Nephron progenitor cell (in vitro differentiated cells): ENCODE measurements at places on chromosomes 5 and 9.
A peak's percentile ranks its signal among the peaks of the same experiment; 100 is the strongest.

GRCh38 chr5:109546461-109546860, 136.7 kb upstream of the PJA2 start:
- DNase-seq: no peak

DNA sequence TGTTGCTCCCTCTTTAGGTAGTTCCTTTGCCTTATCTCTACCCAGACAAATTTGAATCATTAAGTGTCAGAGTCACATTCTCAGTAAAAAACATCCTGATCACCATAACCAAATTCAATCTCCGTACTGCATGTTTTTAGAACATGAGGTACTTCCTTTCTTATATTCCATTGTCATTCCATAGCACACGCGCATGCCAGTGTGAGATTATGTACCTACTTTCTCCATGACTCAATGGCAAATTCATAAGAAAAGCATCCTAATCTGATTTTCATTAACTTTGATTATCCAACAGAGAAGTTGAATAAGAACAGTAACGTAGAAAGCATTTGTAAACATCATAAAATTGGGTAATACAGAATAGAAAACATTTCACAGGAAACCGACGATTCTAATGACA, 1118.6 kb upstream of the CDH9 start:
- DNase-seq: no peak

GRCh38 chr9:135136991-135137832, 49.7 kb downstream of the OLFM1 start:
- no peak for DNase-seq

DNA sequence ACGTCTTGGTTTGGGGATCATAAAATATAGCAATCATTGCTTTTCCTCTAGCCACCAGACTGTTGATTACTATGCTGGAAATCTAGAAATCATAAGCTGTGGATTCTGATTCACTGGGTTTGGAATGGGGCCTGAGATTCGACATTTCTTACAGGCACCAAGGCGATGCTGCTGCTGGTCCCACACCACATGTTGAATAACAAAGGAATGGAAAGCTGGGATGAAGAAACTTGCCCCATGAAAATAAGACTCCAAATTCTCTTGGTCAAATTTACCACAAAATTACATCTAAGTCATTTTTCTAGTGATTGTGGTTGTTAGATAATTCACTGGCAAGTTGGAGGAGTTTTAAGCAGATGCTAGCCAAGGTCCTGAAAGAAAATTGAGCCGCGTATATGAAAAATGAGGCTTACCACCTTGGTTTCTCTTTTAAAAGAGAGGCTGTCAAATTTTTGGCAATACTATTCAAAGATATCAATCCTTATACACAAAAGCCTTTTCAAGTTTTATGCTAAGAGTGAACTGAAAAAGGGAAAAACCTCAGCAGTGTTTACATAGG, 23.0 kb upstream of the MEIKIN start:
- no peak for DNase-seq

GRCh38 chr5:172429201-172429940, 25.0 kb downstream of the SH3PXD2B start:
- no peak for DNase-seq

GRCh38 chr5:1642621-1643061, 118.9 kb upstream of the LPCAT1 start:
- no peak for DNase-seq

DNA sequence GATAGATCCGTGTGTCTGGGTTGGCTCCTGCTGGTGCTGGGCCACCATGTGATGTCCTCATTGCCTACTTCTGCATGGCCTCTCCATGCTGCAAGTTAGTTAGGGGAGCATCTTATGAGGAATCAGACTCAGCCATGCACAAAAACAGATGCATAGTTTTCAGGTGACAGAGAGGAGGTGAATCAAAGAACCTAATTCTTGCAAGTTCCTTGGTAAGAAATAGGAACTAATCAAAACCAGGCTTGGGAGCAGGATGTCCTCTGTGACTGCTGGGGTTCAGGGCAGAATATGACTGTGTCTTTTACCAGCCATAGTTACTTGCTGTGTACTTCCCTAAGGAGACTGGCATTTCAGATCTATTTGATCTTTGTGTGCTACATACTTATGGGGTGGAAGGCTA, 61.6 kb downstream of the C9orf152 start:
- DNase-seq: no peak

GRCh38 chr9:137351781-137352501, 49.9 kb upstream of the NRARP start:
- no peak for DNase-seq

DNA sequence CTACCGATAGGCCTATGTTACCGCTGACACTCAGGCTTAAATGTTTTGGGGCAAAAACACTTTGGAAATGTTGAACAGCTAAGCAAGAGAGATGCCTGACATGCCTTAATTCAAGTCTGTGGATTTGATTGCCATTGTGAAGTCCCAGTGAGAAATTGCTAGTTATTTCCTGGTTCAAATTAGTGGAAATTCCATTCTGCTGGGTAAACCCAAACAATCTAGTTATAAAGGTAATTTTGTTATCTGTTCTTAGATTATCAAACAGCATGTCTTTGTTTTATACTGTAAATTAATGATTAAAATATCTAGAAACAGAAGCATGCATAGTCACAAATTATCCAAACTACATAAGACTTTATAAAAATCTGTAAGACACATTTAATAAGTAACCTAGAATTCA, 96.6 kb downstream of the PJA2 start:
- no peak for DNase-seq

DNA sequence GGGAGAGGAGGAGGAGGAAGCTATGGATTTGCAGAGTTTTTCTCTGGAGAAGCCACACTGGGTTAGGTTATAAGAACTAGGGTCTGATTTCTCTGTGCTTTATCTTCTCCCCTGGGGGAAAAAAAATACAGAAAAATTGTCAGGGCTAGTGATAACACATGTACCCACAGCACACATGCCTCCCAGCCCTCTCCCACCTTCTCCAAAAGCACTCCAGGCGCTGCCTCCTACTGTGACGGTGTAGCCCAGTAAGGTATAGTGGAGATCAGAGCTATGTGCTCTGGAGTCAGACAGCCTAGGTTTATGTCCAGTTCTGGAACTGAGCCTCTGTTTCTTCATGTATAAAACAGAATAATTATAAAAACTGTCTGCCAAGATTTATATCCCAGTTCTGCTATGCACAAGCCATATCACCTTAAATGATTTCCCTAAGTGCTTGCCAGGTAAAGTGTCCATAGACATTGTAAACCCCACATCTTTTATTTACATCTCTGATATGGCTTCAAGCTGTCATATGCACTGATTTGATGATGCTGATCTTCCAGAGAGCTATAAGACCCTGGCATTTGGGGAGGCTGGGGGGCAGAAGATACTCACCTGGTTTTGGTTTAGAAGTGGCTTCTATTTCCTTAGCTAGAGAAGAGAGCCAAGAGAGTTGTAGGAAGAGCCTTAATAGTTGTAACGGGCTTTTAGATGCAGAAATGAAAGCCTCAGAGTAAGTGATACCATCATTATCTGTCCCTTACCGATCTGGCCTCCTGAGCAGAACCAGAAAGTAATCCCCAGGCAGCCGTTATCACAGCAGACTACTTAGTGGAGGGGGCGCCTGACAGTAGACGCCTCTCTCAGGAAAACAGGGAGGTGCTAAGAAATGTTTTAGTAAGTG, 7.6 kb downstream of the SLC1A3 start:
- no peak for DNase-seq

DNA sequence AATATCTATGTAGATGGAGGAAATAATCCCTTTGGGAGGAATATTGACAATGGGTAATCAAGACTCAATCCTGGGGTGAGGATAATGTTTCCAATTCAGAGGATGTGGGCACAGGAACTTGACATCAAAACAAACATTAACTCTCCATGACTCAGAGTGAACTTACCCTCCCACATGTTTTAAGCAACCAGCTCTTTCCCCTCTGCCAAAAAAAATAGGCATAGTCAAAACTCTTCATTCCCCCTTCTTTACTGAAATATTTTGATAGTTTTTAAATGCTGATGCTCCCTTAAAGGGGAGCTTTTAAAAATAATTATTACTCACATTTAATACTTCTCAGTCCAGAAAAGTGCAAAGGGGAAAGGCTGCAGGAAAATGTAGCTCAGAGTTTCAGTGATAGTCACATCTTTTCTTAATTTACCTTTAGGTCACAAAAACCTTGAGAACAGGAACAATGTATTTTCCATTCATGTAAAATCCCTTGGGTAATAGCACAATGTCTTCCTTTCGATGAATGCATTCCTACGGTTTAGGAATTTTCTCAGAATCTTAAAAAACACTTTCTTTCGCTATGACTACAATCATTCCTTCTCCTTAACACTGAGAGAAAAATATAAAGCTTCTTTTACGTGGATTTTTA, 298.4 kb upstream of the GRAMD2B start:
- DNase-seq: no peak

DNA sequence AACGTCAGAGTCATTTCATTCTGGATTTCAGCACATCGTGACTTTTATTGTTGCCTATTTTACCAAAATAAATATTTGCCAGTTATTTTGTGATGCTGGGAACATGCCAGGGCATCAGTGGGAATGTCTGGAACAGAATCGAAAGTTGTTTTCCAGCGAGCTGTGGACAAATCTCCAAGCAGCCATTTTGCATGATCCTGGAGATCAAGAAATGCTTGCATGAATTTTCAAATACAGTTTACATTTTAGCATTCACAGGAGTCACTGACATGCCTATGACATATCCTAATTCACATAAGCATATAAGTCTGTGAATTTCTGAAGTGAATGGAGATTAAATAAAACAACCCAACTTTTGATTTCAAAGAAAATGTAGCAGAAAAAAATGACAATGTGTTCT, 119.4 kb downstream of the VCAN start:
- DNase-seq: no peak

DNA sequence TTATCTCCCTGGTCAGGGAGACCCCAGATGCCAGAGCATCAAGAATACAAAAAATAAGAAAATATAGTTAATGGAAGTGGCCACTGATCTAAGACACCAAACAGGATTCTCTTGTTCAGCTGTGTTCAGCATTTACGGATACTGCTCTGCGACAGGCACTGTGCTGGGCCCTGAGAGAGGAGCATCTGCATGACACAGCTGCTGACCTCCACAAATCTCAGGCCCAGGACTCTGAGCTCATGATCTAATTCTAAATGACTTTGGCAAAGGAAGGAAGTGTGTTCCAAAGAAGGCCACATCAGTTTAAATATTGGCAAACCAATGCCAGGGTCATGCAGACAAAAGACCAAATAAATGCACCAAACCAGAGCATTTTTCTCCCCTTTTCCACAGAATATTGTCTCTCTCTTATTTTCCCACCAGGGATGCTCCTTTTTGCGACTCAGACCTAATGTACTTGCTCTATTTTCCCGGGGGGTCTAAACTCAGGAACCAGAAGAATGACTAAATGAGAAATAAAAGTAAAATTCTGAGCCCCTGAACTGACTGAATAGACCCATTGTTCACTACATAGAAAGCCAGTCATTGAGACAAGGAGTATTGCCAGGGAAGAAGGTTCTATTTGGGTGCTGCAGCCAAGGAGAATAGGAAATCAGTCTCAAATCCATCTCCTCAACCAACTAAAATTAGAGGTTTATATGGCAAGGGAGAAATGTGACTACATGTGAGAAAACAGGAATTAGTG, 1.4 kb upstream of the AGGF1 start:
- DNase-seq: no peak

DNA sequence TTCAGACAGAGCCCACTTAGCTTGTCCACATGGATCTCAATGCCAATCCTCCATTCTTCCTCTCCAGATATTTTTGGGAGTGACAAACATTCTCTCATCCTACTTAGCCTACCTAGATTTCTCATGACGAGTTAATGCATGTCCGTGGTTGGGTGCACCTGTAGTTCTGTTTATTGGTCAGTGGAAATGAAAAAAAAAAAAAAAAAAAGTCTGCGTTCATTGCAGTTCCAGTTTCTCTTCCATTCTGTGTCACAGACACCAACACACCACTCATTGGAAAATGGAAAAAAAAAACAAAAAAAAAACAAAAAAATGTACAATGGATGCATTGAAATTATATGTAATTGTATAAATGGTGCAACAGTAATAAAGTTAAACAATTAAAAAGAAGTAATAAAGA, 59.0 kb downstream of the BASP1 start:
- DNase-seq: no peak

DNA sequence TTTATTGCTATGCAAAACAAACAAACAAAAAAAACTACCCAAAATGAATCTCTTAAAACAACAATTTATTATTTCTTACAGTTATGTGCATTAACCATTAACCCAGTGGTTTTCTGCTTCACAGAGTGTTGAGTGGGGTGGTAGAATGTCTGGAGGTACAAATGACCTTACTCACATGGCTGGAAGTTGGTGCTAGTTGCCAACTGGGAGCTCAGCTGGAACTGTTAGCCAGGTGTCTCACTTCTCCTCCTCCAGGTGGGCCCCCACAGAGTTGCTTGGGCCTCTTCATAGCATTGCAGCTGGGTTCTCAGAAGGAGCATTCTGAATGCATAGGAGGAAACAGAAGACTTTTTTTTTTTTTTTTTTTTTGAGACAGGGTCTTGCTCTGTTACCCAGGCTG, 10.5 kb upstream of the B4GALT1 start:
- DNase-seq: no peak

GRCh38 chr5:54306893-54307292, 3.5 kb downstream of the ARL15 start:
- DNase-seq: no peak

GRCh38 chr9:126666155-126666803, 52.6 kb downstream of the LMX1B start:
- no peak for DNase-seq

- no peak for DNase-seq
Measured at GRCh38 chr5:10626473-10627013, 62.7 kb downstream of the ANKRD33B start.

- DNase-seq: no peak
Measured at GRCh38 chr5:170438581-170438980, 49.4 kb upstream of the KCNMB1 start.

- no peak for DNase-seq
Measured at GRCh38 chr9:120387257-120388002, 192.5 kb downstream of the CDK5RAP2 start.

DNA sequence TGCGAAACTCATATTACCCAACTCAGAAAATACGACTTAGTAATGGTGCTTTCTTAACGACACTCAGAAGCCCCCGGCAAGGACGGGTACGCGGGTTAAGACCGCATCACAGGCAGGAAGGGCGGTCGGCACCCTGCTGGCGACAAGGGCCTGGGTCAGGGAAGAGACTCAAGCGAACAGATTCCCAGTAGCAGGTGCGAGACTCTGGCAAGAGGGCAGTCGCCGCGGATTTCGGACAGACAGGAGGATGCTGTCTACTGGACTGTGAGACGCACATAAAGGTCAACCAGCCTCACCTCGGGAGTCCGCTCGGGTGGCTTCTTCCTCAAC, 398 bp downstream of the RAPGEF6 start:
- DNase-seq: peak; percentile 68

- no peak for DNase-seq
Measured at GRCh38 chr5:14038341-14038959, 94.0 kb upstream of the DNAH5 start.

GRCh38 chr5:170418736-170419135, 29.6 kb upstream of the KCNMB1 start:
- DNase-seq: no peak

DNA sequence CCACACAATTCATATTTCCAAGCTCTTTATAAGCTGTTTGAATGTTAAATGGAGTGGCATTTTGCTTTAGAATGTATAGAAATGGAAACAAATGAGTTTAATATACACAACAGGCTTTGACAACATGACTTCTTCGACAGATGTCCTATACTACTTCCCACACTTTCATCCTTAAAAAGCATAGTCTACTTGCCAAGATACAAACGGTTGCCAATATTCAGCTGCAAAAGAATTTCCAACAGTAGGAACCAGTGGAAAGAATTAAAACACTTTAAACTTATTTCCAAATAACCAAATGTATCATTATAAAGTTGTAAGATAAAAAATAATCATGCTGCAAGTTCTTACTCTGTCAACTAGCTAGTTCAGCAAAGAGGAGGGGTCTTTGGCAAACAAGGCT, 456.4 kb downstream of the PDE4D start:
- no peak for DNase-seq
